ENCODE measurements at places on chromosomes 6 and 20.

DNA sequence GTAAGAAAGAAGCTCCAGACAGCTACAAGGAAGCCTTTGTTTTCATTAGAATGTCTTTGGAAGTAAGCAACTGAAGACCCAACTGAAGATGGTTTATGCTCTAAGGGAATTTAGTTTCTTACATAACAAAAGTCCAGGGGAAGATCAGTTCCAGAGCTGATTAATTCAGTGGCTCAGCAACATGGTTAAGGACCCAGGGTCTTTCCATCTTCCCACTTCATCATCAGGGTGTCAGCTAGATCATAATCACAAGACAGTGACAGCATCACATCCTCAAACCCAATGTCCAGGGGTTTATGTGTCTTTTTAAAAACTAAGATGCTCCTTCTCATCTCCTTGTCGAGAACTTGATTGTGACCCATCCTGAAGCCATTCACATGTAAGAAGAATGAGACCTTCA lies 119.7 kb upstream of the PRDM1 start:
- no peak for DNase-seq

DNA sequence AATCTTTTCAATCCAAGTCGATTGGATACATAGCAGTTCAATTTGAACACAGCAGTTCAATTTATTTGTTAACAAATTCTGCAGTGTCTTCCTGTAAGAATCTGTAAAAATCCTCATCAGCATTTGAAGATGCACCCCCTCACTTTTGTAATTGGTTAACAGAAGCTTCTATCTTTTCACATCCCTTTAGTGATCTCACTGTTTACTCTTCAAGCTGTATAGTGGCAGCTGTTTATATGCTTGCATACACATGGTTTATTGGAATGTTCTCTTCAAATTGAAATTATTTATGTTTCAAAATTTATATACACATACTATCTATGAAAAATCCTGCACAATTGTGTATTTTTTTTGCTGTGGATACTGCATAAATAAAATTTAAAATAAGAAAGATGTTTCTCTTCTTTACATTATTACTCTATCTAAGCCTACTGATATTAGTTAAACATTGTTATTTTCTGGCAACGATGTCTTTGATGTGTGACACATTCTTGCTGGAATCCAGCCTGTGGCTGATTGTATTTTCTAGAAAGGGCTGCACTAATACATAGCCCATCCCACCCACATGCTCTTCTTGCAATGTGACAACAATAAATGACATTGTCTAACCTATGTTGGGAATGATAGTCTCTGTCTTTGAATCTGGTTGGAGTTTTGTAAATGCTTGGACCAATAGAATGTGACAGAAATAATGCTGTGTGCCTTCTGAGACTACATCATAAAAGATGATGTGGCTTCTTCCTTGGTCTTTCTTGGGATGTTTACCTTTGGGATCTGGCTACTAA lies 573.0 kb downstream of the CD109 start:
- no peak for DNase-seq

DNA sequence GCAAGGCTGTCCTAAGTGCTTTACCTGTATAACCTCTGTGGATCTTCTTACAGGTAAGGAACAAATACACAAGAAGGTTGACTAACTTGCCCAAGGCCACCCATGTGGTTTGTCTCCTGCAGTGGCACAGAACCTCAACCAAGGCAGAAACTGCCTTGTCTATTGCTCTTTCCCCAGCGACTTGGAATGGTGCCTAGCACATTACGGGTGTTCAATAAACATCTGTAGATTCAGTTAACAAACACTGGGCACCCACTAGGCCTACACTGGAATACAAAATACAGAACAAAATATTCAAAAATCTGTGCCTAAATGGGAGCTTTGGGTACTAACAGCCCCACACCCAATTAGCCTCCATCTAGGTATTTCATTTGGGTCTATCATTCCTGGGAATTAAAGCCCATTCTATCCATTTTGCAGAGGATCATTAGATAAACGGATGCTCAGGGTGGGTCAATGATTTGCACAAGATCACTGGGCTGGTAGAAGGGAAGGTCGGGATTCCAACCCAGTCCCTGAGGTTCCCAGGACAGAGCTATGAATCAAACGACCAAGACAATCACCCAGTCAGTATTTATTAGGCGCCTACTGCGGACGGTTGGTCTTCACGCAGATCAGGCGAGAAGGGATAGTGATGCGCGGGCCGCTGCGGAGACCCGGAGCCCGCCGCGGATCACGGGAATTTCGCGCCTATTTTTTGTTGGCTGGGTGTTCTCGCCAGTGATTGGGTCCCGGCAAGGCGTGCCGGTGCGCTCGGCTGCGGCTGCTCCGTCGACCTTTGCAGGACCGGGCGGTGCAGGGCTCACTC lies at the start of gene STK35:
Gene STK35, plus strand, starts transcription at position 771 of the 808 bp plus-strand sequence. CDS start 55 bp downstream, outside the sequence.
- no peak for DNase-seq

DNA sequence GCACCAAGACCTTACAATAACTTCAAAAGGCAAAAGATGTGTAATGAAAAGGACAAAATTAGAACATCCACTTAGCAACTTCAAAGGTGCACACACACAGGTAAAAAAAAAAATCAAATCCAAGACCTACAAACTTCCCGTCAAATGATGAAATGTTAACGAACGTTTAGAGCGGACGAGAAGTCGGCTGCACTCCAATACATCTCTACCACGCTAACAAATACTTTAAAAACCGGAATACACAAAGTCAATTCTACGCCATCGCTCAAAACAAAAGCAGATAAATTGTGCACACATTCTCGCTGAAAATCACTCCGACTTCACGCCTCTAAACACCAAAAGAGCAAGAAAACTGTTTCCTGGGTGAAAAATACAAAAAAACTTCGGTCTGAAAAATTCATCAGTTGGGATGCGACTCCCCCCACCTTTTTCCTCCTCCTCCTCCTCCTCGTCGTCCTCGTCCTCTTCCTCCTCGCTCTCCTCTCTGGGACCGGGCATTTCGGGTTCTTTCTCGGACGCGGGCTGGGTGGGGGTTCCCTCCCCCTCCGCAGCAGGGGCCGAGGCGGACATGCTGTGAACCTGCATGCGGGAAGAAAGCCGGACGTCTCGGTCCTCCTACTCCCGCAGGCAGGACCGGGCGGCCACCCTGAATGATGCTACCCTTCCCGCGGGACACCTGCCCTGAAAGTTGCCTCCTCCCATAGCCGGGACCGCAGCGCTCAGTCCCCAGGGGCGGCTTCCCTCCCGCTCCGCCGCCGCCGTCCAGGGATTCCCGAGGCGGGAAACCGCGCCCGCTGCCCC lies 712 bp downstream of the DEK start:
- DNase-seq: no peak

GRCh38 chr20:62427172-62428001 lies at the start of gene RBBP8NL:
Gene RBBP8NL (minus strand): TSS chr20:62427539. CDS start chr20:62419647, 7,892 bp downstream.
- no peak for DNase-seq

- no peak for DNase-seq
Measured at GRCh38 chr6:157628463-157628862, 194.6 kb upstream of the SNX9 start.

- no peak for DNase-seq
Measured at GRCh38 chr6:170179616-170180324, 111.1 kb downstream of the DLL1 start.

DNA sequence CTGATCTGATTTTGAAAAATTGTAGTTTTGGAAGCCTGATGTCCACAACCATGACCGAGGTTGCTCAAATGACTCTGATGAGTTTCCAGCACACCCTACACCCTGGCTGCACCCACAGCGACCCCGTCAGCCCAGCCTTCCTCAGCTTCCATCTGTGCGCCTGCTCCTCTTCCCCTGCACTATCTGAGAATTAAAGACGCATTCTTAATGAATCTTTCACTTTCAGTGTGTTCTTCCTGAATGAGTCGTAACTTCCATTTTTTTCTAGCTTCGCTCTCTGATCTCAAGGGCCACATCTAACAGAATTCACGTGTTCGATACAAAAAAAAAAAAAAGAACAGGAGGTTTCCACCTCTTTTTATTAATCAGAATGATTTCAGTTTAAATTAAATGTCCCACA lies 21.3 kb upstream of the RREB1 start:
- DNase-seq: no peak

DNA sequence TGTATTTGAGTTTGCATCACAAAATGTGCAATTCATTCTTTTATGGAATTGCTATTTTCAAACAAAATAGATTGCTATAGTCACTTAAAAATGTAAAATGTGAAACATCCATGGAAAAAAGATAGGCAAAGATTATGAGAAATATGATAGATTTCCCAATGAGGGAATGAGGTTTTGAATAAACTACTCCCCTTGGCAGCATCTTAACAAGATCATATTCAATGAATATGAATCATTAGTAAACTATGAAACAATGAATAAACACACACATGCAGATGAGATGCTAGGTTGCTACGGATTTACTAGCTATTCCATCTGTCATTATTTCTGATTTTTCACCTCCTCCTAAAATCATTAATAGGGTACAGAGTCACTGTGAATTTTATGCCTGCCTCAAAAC lies 401.8 kb downstream of the PHF3 start:
- no peak for DNase-seq

DNA sequence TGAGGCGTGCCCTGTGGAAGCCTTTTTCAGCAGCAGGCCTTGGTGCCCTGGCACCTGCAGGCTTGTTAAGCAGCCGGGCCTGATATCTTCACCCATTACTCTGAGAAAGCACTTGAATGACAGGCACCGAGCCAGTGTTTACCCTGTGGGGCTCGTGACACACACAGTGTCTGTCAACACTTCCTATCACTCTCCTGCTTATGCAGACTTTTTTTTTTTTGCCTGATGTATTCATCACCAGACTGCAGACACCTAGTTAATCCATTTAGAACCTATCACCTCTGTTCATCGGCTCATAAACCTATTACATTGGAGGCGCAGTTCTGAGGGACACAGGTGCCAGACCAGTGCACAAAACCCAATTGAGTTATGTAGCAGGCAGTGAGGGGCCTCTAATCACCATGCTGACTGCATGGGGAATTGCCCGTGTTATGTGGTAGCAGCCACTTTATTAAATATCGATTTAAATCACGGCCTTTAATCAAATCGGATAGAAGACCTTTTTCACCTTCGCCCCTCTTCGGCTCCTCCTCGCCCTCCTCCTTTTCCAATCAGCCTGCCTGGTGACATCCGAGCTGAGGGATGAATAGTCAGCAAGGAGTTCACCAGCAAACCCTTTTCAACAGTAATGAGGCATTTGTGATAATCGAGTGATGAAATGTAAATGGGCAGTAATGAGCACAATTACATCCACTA lies 962.9 kb upstream of the SLC35B3 start:
- DNase-seq: no peak

DNA sequence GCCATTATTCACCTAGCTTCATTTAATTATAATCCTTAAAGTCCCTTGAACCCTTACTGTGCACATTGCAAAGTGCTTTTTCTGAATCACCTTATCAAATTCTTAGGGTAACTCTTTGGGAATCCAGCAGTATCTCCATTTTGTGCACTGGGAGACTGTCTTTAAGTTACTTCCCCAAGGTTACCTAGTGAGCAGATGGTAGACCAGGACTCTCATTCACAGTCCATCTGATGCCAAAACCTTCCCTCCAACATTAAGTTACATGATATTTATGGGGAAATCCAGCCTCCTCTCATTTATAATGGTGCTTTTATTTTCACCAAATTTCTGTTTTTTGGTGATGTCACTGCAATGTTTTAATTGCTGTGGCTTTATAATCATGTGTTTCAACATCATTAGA lies 75.7 kb downstream of the NCOA7 start:
- no peak for DNase-seq

- no peak for DNase-seq
Measured at GRCh38 chr6:10338151-10338550, 76.7 kb downstream of the TFAP2A start.

- DNase-seq: no peak
Measured at GRCh38 chr20:38353316-38353715, 7.0 kb downstream of the LBP start.

- no peak for DNase-seq
Measured at GRCh38 chr6:166076625-166077024, 91.0 kb downstream of the TBXT start.

DNA sequence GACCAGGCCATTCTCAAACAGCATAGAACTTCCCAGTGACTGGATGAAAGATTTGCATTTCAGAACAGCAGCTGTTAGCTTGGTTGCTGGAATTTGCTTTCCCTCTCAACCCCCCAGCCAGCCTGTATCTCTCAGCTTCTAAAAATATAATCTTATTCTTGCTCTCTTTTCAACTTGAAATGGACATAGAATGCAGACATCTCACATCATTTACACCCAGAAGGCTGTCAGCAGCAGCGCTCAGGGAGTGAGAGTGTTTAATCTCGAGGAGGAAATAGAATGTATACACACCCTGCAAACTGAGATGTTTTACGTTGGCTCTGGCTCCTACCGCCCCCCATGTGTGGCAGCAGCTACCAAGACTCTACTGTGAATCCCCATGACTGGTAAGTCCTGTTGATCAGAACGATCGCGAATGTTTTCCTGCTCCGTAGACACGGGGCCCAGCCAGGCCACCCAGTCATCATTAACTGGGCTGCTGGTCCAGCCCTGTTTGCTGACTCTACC lies 163.4 kb upstream of the SLC24A3 start:
- DNase-seq: no peak

DNA sequence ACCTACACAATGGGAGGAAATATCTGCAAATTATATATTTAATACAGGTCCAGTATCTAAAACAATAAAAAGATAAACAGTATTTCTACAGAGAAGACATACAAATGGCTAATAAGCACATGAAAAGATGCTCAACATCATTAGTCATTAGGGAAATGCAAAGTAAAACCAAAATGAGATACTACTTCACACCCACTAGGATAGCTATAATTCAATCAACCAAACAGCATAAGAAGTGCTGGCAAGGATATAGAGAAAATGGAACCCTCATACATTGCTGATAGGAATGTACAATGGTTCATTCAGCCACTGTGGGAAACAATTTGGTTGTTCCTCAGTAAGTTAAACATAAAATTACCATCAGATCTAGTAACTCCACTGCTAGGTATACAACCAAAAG lies 48.7 kb downstream of the NUDT3 start:
- no peak for DNase-seq

DNA sequence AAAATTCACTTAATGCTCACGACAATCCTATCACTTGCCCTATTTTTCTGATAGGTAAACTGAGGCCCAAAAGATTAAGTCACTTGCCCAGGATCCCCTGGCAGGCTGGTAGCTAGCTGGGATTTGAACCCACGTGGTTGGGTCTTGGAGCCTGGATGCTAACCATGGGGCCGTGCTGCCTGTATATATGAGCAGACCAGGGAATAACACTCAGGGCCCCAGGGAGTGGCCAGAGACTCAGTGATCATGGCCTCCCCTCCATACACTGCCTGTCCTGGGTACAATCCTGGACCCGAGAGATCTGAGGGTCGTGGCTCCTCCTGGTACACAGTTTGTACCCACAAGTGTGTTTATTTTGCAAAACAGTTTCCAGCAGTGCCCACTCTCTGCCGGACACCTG lies 116.9 kb upstream of the PTPN1 start:
- no peak for DNase-seq

DNA sequence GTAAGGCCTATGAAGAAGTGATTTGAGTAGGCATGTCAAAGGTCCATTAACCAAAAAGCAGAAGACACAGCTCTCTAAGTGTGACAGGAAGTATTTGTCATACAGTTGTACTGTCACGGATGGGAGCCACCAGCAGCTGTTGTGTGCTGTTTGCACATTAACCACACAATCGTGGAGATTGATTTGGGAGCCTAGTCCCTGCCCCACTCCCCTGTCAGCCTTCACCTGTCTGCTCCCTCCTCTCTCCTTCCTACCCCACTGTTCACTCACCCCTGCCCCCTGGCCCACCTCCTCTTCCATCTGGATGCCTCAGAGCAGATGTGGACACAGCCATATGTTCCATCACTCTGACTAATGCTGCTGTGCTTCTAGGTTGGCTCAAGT lies 124.7 kb upstream of the SPACA1 start:
- no peak for DNase-seq

- no peak for DNase-seq
Measured at GRCh38 chr6:159565181-159565710, 127.8 kb downstream of the SOD2 start.

- no peak for DNase-seq
Measured at GRCh38 chr6:44284121-44284520, 13.9 kb downstream of the TMEM151B start.

All from nucleus accumbens (tissue), 56 donors.